Fibroblast of skin of left biceps (primary cell): ENCODE measurements at places on chromosomes 3 and 15.

- DNase-seq, result no peak
Measured at GRCh38 chr3:69357196-69357595, 28.7 kb downstream of the FRMD4B start.

GRCh38 chr3:141557961-141558706 is 71.3 kb downstream of the RASA2 start:
- DNase-seq, result no peak

DNA sequence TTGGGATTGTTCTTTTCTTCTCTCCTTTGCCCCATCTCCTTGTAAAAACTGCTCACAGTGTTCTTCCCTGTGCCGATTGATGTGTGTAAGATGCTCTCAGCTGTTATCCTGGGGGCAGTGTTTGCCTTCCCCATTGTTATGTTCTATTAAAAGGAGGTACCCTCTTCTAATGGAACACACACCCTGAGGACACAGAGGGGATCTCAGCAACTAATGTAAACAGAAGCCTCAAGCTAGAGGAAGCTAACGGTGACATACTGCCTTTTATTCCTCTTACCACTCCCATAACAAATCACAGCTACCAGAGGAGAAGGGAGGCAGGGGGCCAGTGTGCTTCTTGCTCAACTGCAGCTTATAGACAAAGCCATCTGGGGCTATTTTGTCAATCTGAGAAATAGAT is 2.2 kb downstream of the TAGLN3 start:
- DNase-seq, result no peak

GRCh38 chr3:138396752-138397410 is 37.5 kb upstream of the ESYT3 start:
- no peak for DNase-seq

- DNase-seq, result no peak
Measured at GRCh38 chr3:108404368-108404767, 106.0 kb downstream of the MYH15 start.

DNA sequence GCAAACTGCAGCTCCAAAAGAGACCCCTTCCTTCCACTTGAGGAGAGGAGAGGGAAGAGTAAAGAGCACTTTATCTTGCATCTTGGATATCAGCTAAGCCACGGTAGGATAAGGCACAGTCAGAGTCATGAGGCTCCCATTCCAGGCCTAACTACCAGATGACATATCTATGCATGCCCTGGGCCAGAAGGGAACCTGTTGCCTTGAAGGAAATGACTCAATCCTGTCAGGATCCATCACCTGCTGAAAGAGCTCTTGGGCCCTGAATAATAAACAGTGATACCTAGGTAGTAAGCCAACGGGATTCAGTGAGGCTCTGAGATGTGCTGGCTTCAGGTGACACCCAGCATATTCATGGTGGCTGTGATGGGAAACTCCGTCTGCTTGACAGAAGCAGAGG is 118.5 kb upstream of the EPHA3 start:
- DNase-seq, result no peak

- no peak for DNase-seq
Measured at GRCh38 chr3:141255846-141256261, 24.2 kb downstream of the PXYLP1 start.

- DNase-seq, result no peak
Measured at GRCh38 chr3:133927540-133928066, 31.9 kb upstream of the RAB6B start.

GRCh38 chr3:41029356-41029755 is 169.9 kb upstream of the CTNNB1 start:
- DNase-seq, result no peak

DNA sequence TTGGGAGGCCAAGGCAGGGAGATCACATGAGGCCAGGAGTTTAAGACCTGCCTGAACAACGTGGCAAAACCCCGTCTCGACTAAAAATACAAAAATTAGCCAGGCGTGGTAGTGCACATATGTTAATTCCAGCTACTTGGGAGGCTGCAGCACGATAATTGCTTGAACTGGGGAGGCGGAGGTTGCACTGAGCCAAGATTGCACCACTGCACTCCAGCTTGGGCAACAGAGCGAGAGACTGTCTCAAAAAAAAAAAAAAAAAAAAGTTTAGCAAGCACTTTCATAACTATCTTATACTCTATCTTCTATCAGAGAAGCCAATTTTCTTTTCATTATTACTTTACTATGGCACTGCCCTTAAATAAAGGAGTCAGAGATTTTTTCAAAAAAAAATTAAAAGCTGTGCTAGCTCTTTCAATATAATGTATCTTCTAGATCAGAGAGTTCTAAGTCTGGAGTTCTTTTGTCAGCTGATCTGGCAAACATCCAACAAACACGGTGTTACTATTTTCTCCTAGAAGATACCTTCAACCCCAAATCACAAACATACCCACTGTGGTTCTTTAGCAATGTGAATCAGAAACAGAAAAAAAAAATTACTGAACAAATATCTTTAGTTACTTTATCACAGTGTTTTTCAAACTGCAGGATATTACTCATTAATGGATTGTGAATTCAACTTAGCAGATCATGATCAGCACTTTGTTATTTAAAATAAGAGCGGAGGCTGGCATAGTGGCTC is 3.0 kb downstream of the ZNF770 start:
- DNase-seq, result no peak
